8988T (cell line): ENCODE measurements at places on chromosomes 7 and 10.

- DNase-seq = no peak
Observed at GRCh38 chr7:1054861-1055450, 10.6 kb downstream of the GPR146 start.

DNA sequence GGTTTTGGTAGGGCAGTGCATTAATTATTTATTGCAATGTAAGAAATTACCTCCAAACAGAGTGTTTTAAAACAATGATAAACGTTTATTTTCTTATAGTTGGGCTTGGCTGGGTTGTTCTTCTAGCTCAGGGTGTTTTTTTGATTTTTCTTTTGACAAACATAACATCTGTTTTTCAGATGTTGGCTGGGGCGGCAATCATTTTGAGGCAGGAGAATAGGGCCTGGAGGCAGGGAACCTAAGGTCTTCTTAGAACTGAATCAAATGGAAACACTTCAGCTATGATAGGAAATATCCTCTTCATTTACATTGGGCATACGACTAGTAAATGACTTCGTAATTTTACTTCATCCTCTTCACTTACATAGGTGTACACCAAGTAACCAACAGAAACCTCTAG, 47.4 kb upstream of the NAMPT start:
- no peak for DNase-seq

DNA sequence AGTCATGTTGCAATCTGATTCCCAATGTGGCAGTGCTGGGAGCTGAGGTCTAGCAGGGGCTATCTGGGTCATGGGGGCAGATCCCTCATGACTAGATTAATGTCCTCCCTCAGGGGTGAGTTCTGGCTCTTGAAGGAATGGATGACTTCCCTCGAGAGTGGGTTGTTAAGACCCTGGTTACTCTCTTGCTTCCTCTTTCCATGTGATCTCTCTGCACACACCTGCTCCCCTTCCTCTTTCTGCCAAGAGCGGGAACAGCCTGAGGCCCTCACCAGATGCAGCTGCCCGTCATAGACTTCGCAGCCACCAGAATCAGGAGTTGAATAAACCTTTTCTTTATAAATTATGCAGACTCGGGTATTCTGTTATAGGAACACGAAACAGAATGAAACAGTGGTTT, 37.8 kb downstream of the SFMBT2 start:
- DNase-seq = no peak

- no peak for DNase-seq
Observed at GRCh38 chr7:134873253-134873652, 93.8 kb downstream of the CALD1 start.

GRCh38 chr7:81839708-81840369, 70.0 kb upstream of the HGF start:
- DNase-seq = no peak

DNA sequence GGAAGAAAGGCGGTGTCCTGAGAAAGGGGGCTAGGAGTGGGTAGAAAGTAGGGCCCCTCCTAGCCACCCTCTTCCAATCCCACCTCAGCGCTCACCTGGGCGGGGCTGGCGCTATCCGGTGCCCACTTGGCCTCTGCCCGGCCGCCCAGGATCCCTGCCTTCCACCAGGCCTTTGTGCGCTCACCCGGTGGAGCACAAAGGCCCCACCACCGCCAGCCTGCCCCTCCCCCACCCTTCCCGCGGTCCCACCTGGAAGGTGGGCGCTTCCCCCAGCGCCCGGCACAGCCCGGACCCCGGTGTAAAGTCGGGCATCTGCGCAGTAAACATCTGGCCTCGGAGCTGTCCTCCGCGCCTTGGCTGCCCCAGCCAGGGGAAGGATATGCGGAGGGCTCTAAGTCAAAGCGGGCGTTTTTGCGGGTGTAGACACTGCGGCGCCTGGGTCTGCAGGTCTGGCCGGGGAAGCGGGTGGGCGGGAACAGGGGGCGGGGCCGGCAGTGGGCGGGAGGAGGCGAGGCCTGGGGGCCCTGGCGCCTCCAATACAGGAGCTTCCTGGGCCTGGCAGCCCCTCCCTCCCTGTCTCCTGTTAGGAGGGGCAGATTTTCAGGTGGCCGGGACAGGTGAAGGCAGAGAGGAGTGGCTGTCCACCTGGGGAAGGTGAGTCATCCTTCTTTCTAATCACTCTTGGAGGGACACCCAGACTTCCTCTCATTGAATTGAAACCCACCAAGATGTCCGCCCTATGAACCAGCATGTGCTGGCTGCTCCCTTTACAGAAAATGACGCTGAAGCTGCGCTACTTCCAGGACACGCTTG, 49.3 kb downstream of the PNLIPRP2 start:
- no peak for DNase-seq

DNA sequence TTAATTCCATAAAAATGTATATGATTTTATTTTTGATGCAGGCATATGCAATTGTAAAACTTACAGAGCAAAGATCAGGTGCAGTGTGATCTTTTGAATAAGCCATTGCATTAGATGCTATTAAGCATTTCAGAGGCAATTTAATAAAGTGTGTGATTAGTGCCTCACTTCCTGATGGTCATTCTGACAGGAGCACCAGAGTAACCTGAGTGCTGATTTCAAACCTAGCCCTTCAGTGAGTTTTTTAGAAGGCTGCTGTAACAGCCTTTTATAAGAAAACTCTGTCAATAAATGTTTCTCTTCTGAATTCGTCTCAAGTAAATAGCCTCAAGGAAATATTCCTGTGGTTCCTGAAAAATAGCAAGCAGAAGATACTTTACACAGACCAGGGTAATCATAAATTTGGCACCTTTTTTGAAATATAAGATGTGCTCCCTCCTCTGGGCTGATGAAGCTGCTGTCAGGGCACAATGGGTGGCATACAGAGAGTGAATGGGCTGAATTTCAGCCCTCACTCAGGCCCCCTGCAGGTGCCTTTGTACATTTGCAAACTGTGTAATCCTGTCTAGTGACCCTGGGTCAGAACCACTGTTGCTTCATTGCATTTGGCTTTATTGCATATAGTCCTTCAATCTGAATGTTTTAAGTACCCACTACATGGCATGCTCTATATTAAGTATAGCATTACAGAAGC, 193.7 kb upstream of the CSTF2T start:
- no peak for DNase-seq

DNA sequence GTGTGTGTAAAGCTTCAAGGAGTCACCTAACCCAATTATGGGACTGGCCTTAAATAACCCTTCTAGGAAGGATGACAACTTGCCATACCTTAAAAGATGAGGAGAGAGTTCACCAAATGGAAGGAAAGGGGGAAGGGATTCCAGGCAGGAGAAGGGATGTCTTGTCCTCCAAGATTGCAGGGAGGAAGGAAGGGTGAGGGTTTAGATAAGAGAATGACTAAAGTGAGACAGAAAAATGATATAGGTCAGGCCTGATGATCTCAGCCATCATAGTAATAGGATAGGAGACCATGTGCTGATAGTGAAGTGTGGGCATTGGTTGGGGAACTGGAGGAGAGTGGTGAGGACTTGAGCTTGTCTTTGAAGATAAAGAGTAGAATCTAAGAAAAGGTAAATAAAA, 7.7 kb upstream of the TMEM26 start:
- DNase-seq = no peak

GRCh38 chr7:137146552-137147337, 196.8 kb downstream of the PTN start:
- no peak for DNase-seq

DNA sequence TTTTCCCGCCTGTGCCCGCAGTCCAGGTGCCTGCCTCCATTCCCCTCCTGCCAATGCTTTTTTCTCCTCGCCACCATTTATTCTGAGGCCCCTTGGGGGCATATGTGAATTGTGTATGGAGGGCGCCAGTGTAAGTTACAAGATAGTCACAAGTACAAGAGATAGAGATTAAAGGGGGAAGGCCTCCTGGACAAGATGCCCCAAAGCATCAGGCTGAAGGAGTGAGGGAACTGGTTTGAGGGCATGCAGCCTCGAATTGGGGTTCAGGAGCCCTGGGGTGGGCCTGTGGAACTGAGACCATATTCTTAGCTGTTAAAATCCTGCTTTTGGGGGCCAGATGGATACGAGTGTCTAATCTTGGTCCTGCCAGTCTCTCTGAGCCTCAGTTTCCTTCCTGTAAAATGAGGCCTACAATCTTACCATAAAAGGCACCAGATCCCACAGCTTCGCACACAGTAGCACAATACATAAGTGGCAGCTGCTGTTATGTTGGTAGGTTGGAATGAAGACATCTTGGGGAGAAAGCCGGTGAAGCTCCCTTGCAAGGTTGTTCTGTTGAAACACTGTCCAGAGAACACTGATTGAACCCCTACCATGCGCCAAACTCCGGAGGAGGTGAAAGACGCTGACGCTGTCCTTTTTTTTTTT, 545 bp upstream of the COMTD1 start:
- DNase-seq = no peak

DNA sequence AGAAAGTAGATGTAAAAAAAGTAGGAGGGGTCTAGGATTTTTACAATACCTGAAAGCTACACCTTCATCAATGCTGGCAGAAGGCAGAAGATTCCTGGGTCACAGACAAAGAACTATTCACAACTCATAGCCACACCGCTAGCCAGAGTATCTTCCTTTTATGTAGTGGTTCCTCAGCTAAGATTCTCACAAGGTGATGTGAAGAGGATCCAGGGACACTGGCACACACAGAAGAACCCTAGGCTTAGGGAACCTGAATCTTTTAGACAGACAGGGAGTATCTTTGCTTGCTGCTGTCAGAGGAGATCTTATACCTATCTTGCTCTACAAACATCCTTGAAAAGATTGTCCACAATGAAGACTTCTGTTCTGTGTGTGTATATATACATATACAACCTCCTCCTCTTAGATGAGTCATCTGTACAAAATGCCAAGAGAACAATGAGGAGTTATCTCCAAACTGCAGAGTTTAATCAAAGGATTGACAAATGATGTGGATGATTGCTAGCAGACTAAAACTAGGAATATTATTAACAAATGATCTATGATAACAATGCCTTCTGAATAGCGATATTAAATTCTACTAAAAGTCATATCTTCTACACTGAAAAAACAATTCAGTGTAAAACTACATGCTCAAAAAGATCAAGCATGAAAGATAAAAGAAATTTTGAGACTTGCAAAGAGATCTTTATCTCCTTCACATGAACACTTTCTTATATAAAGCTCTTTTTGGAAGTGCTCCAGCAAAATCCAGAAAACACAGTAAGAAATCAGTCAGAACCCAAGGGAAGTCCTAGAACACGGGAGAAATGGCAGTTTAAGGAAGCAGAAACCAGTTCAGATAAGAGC, 409.3 kb downstream of the PARD3 start:
- DNase-seq = no peak

GRCh38 chr7:44969701-44970522, 8.9 kb downstream of the MYO1G start:
- no peak for DNase-seq

GRCh38 chr7:91494450-91494849, 230.2 kb downstream of the FZD1 start:
- DNase-seq = no peak

DNA sequence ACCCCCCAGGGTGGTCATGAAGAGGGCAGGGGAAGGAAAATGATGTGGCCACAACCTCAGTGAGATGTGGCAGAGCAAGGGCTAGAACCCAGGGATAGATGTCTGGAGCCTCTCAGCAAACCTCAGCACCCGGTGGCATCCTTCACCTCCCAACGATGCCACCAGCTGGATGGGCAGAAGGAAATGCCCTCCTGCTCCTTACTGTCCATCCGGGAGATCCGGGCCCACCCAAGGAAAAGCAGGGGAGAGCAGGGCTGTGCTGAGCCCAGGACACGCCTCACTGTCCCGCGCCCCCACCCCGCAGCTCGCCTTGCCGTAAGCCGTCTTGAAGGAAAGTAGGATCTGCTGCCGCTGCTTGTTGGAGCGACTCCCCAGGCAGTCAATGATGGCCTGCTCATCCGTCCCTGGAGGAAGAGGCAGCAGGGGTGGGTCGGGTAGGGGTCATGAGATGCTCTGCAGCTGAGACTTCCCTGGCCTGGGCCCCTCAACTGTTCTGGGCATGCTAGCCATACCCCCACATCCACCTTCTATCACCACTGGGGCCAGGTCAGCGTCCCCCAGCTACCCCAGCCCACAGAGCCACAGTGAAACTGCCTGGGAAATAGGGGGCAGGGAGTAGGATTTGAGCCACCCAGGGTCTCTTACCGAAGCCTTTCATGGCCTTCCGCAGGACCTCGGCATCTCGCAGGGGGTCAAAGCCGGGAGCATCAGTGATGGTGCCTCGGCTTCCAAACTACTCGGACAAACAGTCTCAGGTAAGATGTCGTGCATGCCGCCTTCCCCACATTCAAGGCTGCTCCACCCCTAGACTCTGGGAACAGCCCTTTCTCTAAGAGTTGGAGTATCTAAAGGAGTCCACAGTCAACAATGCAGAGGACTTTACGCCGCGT, 34.3 kb downstream of the PLAC9 start:
- no peak for DNase-seq

- DNase-seq = no peak
Observed at GRCh38 chr7:47228386-47229014, 353.4 kb downstream of the TNS3 start.

GRCh38 chr7:98211221-98211675, at the start of gene BHLHA15:
Gene BHLHA15, plus strand, starts transcription at chr7:98211439. Its CDS starts 871 bp downstream, at chr7:98212310.
- DNase-seq = peak; percentile 89

- DNase-seq = no peak
Observed at GRCh38 chr10:93804200-93804599, 46.5 kb downstream of the LGI1 start.

DNA sequence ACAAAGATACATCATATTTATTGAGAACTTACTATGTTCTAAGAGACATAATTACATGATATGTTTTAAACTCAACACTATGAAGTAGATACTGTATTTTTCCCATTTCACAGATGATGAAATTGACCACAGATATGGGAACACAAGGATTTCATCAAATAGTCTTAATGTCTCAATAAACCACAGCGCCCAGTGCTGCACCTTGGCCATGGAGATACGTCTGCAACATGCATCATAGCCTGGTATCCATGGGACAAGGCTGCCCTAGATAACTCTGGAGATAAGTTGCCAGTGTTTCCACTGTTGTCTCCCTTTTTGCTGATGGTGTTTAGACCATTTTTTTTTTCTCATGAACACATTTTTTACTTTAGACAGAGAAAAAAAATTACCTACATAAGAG, 97.5 kb downstream of the GNAT3 start:
- DNase-seq = no peak

DNA sequence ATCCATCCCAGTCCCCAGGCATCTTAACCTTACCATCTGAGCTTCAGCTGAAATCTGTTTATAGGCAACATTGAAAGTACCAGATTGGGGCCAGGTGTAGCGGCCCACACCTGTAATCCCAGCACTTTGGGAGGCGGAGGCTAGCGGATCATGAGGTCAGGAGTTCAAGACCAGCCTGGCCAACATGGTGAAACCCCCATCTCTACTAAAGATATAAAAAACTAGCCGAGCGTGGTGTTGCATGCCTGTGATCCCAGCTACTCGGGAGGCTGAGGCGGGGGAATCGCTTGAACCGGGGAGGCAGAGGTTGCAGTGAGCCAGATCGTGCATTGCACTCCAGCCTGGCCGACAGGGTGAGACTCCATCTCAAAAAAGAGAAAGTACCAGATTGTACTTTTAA, 39.0 kb downstream of the CRCP start:
- DNase-seq = no peak

- no peak for DNase-seq
Observed at GRCh38 chr7:155355176-155355575, 57.5 kb downstream of the INSIG1 start.
